Breast epithelium (tissue), 4 donors: ENCODE measurements at places on chromosomes 16 and 17. TPM values are rescaled to one million over a fixed set of nuclear protein-coding genes. Genes with fewer than 3 reads are reported as not detected.

The SLC25A10 gene
- 9.8 TPM for total RNA-seq

The CDYL2 gene
- 10.7 TPM for total RNA-seq

The SERPINF2 gene
- 18.4 TPM for total RNA-seq

The CDH8 gene
- under 0.01 TPM for total RNA-seq

The CCL8 gene
- total RNA-seq, result 0.88 TPM

The TLCD3B gene
- total RNA-seq, result not detected

The MT1G gene
- 224 TPM for total RNA-seq

The ACLY gene
- 66.3 TPM for total RNA-seq

The MPV17L gene
- 41.4 TPM for total RNA-seq

The TMEM114 gene
- not detected for total RNA-seq

The KRTAP3-2 gene
- total RNA-seq, result not detected

The COG8 gene
- total RNA-seq, result 52.8 TPM

The SKAP1 gene
- total RNA-seq, result 5.9 TPM

The NDRG4 gene
- 3.7 TPM for total RNA-seq

The TPSG1 gene
- 1.8 TPM for total RNA-seq

The TEKT1 gene
- total RNA-seq, result not detected

The PRRT2 gene
- total RNA-seq, result 2.9 TPM

The KRTAP3-1 gene
- not detected for total RNA-seq

The ARHGAP44 gene
- total RNA-seq, result 4.9 TPM

The HES7 gene
- not detected for total RNA-seq

The KRTAP9-2 gene
- total RNA-seq, result not detected
